Activated CD4-positive, alpha-beta T cell treated with anti-CD3 and anti-CD28 coated beads for 1 hour (primary cell): ENCODE measurements at places on chromosomes 2 and 18.

DNA sequence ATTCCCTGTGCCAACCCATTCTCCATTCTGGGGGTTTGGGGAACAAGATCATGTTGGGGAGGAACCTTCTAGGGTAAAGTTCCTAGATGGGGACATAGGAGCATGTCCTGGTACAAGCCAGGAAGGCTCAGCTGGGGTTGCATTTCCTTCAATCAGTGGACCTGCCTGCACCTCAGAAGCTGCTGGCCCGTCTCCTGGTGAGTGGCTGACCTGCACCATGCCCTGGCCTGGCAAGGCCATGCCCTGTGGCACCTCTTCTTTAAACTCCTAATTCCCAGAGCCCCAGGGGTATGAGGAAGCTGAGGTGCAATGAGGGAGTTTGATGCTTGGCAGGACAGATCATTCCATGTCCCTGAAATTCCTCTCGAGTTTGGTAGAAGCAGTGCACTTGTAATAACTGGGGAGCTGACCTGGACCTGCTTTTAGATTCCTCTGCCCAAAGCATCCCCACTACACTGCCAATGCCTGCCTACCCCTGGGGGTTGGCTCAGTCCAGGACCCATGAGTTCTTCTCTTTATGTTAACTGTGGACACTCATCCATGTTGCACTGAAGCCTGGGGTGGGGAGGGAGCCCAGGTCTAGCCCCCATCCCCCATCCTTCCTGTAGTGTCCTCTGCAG is 25.3 kb downstream of the MROH2A start:
- DNase-seq: no peak

- DNase-seq: no peak
Observed at GRCh38 chr2:72926368-72926767, 9.0 kb downstream of the EMX1 start.

GRCh38 chr2:154437104-154437503 is 261.4 kb upstream of the KCNJ3 start:
- no peak for DNase-seq

GRCh38 chr2:226971084-226971483 is 135.2 kb downstream of the RHBDD1 start:
- DNase-seq: no peak

GRCh38 chr2:182372661-182373060 is 54.2 kb downstream of the PDE1A start:
- DNase-seq: no peak

DNA sequence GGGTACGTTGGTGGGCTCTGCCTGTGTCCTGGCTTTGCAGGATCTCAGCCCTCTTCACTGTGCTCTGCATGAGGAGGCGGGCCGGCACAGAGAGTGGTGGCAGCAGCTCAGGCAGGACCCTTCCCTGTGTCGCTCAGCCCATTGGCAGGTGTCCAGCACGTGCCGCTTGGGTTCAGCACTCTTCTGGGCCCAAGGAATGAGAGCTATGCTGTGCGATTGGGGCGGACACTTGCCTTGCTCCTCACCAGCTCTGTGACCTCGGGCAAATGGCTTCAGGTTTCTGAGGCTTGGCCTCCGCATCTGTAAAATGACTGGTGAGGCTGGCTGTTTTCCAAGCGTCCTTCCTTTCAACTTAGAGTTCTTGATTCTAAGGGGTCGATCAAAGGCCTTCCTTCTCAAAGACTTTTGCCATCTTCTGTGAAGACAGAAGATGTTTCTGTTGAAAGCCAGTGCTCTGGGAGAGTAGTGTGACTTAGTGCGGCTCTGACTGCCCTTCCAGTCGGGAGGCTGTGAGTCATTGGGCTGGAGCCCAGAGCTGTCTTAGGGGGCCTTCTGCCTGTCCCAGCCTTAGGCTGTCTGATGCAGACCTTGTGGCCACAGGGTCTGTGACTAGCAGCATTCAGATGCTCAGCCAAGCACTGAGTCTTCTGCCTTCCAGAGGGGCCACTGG is 35.6 kb downstream of the GLI2 start:
- no peak for DNase-seq

DNA sequence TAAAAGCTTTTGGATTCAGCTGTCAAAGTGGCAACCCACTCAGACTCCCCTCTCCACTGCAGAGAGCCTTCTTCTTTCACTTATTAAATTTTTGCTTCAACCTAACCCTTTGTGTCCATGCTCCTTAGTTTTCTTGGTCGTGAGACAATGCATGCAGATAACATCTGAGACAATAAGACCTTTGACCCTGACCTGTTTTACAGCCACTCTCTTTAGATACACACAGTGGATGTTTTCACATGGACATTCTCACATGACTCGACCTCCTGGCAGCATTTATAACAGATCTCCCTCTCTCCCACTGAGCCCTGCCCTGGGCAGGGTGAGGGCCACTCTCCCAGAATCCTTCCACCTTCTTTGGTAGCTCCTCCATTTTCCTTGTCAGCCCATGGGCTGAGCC is 30.4 kb upstream of the IL36G start:
- no peak for DNase-seq

GRCh38 chr2:168466190-168466737 is 10.2 kb downstream of the CERS6 start:
- no peak for DNase-seq

GRCh38 chr2:145919477-145919876 is 1399.6 kb upstream of the ZEB2 start:
- DNase-seq: no peak

DNA sequence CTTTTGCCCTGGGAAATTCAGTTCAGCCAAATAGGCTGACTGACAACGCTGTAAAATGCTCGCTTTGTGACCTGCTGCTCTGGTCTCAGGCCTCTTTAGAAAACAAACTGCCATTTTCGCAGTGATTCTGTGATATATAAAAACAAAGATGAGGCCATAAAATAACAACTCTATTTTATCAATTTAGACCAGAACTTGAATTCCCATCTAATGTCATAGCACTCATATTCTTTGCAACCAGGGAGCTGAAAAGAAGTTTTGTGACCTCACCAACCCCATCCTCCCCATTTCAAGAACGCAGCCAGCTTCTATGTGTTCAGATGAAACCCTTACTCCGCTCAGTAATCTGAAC is 40.3 kb downstream of the TCF4 start:
- no peak for DNase-seq

- DNase-seq: no peak
Observed at GRCh38 chr2:153940511-153940910, 68.8 kb downstream of the GALNT13 start.

DNA sequence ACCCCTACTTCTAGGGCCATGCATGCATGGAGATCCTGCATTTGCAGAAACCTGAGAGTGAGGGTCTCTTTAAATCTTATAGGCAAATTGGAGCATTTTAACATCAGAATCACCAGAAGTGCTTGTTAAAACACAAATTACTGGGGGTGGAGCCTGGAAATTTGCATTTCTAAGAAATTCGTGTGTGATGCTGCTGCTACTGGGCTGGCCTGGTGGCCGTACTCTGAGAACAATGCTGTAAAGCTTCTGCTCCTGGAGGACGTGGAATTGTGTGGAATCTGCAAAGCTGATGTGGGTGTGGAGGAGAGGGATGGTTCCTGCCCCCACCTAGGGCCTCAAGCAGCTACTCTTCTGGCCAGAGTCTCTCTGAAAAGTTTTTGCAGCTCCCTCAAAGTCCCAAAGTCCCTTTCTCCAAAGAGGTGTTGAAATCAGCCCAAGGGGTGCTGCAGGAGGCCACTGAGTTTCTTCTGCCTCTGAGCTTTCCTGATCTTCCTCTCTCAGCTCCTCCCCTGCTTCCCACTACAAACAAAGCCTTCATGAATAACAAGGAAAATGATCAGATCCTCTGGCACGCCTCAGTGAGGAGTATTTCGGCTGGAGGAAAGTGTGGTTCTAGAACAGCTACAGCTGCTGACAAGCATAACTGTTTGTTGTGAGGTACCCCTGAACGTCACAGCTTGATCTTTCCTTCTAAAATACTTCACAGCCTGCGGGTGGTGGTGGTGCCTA is 508.3 kb downstream of the CNTNAP5 start:
- DNase-seq: no peak

GRCh38 chr2:150168595-150169236 is 318.8 kb downstream of the RND3 start:
- no peak for DNase-seq

- no peak for DNase-seq
Observed at GRCh38 chr2:206389164-206389563, 54.2 kb upstream of the ADAM23 start.

DNA sequence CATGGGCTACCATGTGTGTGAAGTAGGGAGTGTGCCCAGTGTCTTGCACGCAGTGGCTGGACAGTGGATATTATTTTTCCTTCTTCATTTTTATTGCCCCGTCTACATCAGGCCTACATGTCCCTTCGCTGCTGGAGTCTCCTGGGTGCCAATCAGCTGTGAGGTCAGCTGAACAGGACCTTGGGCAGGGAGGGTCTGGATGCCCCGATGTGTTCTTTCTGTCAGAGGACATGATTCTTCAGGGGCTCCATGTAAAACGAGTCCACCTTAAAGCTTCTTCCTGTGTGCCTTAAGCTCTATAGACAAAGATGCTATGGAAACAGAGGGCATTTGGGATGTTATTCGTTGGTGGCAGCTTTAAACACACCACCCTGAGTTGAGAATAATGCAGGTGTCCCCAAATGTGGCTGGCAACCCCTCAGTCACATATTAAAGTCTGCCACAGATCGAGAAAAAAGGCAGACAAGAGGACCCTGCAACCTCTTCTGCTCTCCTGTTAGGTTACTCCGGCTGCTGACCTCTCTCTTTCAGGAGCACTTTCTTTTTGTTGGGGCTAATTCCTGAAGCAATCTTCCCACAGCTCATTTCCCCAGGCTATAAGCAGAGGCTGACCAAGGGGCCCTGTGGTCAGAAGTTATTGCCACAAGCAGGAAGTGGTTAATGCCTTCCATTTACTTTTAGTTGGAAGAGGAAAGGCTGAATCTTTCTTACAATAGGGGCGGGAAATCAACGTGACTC is 20.0 kb downstream of the GREB1 start:
- DNase-seq: no peak

- no peak for DNase-seq
Observed at GRCh38 chr2:149040451-149040850, 2.0 kb downstream of the LYPD6B start.
